ENCODE measurements at places on chromosomes 13 and 19.

GRCh38 chr19:29922972-29923371 lies 19.1 kb upstream of the URI1 start:
- no peak for DNase-seq

- no peak for DNase-seq
Measured at GRCh38 chr19:29879655-29879974, 62.4 kb upstream of the URI1 start.

DNA sequence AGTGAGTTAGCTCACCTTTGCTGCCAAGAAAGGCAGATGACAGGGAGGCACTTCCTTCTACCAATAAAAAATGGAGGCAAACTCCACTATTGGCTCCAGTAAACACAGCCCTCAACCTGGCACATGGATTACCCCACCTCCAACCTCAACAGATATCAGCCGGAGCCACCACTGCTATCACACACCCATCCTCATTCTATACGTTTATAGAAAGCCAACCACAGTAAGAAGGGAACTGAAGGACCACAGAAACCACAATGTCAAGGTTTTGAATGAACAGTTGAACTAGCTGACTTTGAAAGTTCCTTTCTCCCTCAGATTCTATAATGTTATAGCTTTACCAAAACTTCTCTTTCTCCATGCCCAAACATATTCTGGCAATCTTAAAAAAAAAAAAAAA lies 526.2 kb downstream of the UQCRFS1 start:
- DNase-seq = no peak

GRCh38 chr19:38809592-38810252 lies 3.0 kb downstream of the LGALS4 start:
- no peak for DNase-seq

DNA sequence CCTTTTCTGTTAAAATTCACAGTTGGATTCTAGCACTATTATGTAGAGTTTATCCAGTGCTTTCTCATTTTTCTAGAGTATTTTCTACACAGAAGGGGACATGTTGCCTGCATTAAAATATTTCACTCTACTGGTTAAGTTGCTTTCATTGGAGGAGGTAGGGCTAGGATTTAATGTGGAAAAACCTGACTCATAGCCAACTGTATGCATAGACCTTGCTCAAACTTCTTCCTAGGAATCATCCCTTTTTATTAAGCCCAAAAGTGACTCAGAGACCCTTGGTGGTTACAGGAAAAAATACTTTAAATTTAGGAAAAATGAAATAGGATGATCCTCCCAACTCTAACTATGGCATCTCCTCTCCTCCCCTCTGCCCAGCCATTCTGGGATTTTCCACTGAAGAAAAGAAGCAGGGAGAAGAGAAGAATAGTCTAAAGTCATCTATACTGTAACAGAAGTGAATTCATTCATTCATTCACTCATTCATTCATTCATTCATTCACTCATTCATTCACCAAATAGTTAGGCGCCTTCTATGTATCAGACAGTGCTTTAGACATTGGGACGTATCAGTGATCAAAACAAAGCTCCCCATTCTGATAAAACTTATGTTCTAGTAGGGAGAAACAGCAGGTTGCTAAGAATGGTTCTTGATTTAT lies 109.0 kb upstream of the HTR2A start:
- DNase-seq = no peak

- no peak for DNase-seq
Measured at GRCh38 chr19:48726556-48726955, 7.0 kb upstream of the MAMSTR start.

DNA sequence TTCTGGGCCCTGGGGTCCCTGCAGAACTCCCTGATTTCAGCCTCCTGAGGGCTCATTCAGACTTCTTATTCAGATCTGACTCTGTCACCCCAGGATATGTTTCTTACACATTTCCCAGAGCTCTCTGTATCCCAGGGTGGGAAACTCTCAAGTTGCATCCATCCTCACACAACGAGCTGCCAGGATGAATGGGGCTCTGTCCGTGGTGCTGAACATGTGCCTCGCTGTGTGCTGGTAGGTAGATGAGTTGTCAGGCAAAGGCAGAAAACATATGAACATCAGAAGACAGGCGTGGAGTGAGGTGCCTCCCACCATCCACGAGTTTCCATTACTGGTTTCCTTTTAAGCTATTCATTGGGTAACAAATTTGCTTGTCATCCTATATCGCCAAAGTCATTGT lies 11.4 kb upstream of the IGFL1 start:
- no peak for DNase-seq

GRCh38 chr13:112464720-112465119 lies 88.6 kb downstream of the SPACA7 start:
- DNase-seq = no peak

DNA sequence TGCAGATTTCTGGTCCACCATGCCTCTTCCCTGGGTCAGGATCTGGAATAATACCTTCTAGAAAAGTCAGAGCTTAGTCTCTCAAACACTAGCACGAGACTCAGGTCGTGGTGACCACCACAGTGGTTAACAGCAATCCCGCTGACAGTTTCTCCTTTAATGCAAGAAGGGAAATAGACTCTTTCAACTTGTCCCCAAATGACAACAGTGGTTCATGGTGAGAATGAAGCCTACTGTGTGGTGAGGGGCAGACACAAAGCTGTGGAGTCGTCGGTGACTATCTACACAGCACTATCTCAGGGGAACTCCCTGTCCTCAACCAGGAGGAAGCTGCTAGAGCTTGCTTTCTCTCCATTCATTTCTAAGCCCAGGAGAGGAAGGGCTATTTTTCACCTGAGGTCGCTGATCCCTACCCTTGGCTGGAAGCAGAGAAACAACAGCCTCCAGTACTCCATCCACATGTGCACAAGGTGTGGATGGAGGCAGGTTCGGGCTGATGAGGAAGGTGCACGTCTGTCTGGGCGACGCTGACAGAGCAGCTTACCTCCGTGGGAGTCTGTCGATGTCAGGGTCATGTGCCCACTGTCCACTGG lies 72.4 kb downstream of the STK24 start:
- no peak for DNase-seq

GRCh38 chr19:29878973-29879654 lies 62.9 kb upstream of the URI1 start:
- no peak for DNase-seq

DNA sequence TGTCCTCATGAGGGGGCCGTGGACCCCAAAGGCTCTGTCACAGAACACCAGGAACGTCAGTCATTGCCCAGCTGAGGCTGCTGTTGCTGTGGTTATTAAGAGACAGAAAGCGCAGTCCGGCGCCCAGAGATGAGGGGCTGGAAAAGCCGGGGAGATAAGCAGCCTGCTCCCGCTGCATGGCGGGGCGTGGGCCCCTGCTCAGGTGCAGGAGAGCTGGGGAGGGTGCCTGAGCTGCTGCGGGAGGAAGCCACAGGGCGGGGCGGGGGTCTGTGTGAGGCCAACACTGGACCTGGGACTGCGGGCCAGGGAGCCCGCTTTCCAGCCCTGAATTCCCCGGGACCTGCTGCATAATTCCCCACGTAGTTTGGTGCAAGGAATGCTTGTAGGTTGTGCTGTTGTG lies 11.3 kb downstream of the SOX1 start:
- peak; percentile 58 for DNase-seq

GRCh38 chr13:27043013-27043412 lies 128.6 kb downstream of the USP12 start:
- no peak for DNase-seq

DNA sequence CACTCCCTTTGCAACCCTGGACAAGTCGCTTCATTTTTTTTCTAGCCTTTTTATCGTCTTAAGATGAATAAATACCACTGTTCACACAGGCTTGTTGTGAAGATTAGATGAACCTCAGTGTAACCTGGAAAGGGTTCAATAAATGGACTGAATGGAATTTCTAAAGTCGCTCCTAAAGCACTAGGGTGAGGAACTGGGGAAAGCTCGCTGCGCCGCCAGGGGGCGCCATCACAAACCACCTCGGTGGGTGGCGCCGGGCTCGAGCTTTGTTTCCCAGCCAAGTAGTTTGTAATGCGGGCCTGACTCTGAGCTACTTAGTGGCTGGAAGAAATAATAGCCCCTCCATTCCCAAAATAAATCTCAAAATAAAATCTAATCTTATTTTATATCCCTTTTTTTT lies 2.2 kb upstream of the CEACAM6 start:
- DNase-seq = no peak

GRCh38 chr13:37326334-37326733 lies 220.9 kb upstream of the CSNK1A1L start:
- no peak for DNase-seq

DNA sequence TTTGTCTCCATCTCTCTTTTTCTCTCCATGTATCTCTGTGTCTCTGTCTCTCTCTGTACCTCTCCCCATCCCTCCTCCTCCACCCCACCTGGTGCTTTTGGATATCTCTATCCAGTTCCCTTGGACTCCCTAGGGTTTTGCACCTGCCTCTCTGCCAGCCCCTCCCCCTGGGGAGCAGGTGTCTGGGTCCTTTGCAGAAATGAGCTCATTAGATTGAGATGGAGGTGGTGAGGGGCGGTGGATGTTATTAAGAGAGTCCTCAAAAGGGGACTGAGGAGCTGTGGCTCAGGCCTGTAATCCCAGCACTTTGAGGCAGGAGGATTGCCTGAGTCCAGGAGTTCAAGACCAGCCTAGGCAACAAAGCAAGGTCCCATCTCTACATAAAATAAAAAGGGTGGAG lies 2.1 kb downstream of the KCNN4 start:
- no peak for DNase-seq

DNA sequence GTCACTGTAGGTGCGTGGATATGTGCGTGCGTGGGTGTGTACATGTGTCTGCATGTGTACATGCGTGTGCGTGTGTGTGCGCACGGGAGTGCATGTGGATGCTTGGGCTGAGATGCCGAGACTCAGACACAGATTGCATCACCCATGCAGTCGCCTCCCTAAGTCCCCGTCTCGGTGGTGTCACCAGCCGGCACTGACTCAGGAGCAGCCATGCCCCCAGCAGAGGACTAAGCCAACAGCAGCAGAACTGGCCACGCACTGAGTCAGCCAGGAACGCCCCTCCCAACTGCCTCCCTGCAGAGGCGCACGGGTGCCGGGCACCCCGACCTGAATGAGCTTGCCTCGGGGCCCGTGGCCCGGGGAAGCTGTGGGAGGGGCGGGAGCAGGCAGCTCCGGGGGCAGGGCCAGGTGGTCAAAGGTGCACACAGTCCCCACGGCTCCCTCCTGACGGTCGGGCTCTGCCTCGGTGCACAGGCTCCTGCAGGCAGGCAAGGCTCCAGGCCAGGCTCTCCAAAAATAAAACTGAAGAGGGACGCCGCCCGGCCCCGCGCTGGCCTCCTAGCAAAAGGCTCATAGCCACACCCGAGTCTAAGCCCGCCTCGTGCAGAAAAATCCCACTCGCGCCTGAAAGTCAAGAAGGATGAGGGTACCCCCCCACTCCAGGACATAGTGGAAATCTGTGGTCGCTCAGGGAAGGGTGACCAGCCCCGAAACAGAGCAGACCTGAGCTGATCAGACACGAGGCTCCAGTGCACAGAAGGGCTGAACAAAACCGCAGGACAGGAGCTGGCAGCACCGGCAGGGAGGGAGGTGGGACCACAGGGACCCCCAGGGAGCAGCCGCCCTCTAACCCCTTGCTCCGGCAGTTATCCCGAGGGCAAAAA lies 49.2 kb downstream of the GADD45B start:
- no peak for DNase-seq

DNA sequence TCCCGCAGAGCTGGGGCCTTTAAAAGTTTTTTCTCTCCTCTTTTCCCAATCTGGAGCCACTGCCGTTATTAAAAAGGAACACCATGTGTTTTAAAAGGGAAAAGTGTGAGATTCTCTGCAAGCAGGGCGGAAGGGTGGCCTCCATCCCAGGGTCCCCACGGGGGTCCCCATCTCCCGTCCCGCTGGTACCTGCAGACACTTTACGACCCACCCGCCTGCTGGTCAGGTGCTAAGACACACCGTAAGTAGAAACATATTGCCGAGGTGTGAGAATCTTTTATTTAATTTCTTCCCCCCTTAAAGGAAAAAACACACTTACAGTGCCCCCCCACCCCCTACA lies 1.8 kb downstream of the CRLF1 start:
- DNase-seq = no peak

DNA sequence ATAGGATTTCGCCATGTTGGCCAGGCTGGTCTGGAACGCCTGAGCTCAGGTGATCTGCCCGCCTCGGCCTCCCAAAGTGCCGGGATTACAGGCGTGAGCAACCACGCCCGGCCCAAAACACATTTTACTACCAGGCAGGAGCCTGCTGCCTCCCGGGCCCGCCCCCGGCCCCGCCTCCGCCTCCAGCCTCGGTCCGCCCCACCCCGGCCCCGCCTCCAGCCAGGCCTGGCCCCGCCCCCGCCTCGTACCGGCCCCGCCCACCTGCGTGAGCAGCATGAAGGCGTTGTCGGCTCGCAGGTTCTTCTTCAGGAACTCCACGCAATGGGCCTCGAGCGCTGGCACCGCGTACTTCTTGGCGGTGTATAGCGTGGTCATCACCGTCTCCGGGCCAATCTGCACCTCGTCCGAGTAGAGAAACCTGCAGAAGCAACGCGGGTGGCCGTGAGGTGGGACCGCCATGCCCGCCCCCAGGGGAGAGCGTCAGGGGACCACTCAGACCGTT lies 22.7 kb downstream of the BTBD2 start:
- no peak for DNase-seq

- no peak for DNase-seq
Measured at GRCh38 chr13:108033800-108034707, 181.3 kb downstream of the LIG4 start.

GRCh38 chr19:16876904-16877361 lies 11.9 kb upstream of the F2RL3 start:
- DNase-seq = no peak

DNA sequence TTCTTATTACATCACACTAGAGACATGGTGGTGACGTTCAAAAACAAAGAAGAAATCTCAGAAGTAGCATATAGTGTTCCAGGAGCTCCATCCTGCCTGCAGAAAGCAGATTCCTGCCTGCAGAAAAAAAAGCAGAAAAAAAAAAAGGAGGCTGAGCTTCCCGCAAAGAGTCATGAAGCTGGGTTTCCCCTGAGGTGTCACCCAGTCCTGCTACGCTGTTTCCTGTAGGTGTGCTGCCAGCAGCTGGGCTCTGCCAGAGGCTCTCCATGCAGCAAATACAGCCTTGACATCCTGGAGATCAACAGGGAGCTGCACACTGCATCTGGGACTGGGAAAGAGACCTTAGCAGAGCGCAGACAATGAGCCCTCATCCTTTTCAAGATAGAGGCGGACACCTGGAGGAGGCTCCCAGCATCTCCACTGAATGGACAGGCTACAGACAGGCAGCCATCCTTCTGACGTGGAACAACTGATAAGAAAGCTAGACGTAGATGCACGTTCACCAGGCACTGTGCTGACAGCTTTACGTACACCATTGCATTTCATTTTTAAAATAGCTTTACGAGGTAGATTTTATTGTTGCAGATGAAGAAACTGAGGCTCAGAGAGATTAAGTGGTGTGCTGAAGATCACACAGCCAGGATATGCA lies 350.9 kb downstream of the FOXO1 start:
- DNase-seq = no peak

DNA sequence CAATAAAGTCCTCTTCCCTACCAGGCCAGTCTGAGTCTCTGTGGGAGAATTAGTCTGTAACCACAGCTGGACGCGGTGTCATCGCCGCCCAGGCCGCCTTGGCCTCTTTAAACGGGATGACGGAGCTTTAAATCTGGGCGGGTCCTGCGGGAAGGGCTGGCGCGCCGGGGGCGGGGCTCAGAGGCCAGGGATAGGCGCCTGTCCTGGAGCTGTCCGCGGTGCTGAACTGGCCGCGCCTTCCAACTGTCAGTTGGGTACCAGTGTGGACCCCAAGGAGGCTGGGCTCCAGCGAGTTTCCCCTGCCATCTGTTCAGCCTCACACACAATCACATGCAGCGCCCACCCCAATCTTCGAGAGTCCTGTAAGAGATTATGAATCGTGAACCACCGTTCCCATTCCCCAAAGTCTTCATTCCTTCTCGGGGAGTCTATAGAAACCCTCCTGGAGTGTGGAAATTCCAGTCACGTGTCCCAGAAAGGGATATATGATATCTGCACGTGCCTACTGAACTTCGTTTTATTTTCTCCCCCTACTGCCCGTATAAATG lies 11.5 kb downstream of the APLP1 start:
- DNase-seq = no peak

All from vagina (tissue), 2 donors.